ENCODE measurements at places on chromosomes 12 and 14.
A peak's percentile ranks its signal among the peaks of the same experiment; 100 is the strongest.

GRCh38 chr14:94424371-94424770 is 28.2 kb downstream of the SERPINA11 start:
- DNase-seq = no peak

DNA sequence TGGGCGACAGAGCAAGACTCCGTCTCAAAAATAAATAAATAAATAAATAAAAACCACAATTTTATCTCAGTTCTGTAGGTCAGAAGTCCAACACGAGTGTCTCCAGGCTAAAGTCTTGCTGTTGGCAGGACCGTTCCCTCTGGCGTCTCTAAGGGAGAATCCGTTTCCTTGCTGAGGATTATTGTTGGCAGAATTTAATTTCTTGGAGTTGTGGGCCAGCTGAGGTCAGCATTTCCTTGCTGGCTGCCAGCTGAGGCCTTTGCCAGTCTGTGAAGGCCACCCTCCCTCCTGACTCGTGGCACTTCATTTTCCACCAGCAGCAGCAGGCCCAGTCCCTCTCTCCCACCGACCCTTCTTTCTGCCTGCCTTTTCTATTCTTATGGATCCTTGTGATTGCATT is 17.2 kb downstream of the PSMC1 start:
- no peak for DNase-seq

DNA sequence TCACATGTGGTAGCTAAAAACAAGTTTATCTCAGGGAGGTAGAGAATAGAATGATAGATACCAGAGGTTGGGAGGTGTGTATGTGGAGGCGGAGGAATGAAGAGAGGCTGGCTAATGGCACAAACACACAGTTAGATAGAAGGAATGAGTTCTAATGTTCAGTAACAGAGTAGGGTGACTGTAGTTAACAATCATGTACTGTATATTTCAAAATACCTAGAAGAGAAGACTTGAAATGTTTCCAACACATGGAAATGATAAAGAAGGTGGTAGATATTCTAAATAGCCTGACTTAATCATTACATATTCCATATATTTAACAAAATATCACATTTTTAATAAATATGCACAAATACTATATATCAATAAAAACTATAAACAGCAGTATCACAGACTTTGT is 8.9 kb upstream of the IFNG-AS1 start:
- DNase-seq = no peak

- no peak for DNase-seq
Measured at GRCh38 chr12:56078427-56078826, 1.5 kb upstream of the ERBB3 start.

DNA sequence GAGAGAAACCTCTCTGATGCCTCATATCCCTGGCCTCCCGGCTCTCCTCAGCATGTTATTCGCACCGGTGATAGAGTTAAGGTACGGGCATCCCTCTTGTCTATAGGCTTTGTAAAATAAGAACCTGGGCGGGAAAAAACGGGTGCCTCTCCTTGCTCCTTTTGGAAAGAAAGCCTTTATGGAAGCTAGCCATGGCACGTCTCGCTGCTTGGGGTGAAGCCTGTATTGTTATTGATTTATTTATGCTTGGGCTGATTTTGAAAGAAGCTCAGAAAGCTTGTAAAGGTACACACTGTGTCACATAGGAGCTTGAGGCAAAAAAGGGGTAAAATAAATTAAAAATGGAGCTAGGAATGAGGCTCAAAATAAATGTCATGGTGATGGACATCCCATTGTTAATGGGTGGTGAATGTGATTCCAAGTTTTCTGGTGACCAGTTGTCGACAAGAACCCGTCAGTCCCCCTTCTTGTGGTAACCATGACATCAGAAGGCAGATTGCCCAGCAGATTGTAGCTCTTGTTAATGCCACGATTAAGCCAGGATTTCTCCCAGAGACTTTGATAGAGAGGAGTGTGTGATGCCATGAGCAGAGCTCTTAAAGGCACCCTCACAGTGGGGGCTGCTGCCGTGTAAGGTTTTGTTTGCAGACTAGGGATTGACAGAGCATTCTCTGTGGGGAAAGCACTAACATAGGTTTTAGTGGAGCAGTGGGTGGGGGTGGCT is 50.4 kb upstream of the ASPG start:
- DNase-seq = no peak

GRCh38 chr12:132043770-132044467 is 94.2 kb downstream of the EP400 start:
- DNase-seq = no peak

DNA sequence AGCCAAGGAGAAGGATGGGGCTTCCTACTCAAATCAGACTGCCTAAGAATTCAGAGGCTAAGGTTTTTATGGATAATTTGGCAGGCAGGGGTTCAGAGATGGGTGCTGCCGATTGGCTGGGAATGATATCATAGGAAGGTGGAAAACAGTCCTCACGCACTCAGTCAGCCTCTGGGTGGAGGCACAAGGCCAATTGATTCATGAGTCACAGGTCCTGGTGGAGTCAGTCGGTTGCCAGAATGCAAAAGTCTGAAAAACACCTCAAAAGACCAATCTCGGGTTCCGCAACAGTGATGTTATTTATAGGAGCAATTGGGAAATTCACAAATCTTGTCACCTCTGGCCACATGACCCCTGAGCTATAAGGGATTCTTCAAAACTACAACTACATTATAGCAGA is 105.5 kb downstream of the GXYLT1 start:
- DNase-seq = no peak

GRCh38 chr12:21725731-21726130 is 48.8 kb downstream of the KCNJ8 start:
- no peak for DNase-seq

GRCh38 chr14:99880651-99881420 is 87.6 kb downstream of the EML1 start:
- no peak for DNase-seq

GRCh38 chr14:85590784-85591183 is 60.8 kb downstream of the FLRT2 start:
- no peak for DNase-seq

GRCh38 chr14:70086685-70087379 is 101.9 kb downstream of the SLC8A3 start:
- DNase-seq = peak; percentile 5

- peak; percentile 32 for DNase-seq
Measured at GRCh38 chr12:71846322-71846940, 6.9 kb downstream of the TBC1D15 start.

Data from activated CD4-positive, alpha-beta T cell treated with anti-CD3 and anti-CD28 coated beads, Interleukin-2, amount 50 U/mL, for 16 hours (primary cell).